Lung (tissue), 17 donors: ENCODE measurements at places on chromosomes 12 and 14. TPM values are rescaled to one million over a fixed set of nuclear protein-coding genes. Genes with fewer than 3 reads are reported as not detected.

DNA sequence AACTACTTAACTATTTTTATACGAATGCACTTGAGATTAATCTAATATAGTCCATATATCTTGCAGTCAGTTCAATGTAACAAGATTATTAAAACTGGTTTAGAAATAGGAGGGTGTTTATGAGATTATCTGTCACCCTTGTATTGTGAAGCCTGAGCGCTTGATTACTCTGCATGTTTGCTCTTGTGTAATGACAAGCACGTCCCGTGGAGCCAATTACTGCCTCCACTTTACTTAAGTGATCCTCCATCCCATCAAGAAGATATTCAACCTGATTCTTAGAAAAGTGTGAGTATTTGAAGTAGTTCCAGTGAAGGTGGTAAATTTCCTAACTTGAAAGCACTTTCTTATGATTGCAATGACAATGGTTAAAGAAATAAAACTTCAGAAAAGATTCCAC is 415.2 kb upstream of the GARIN6 start:
- no peak overlapping the region for H3K4me3 ChIP-seq
- H3K27ac ChIP-seq: no peak overlapping the region
- no peaks in the 10 kb centered on the region for H3K36me3 ChIP-seq
- H3K27me3 ChIP-seq: no peaks in the 10 kb centered on the region
- no peaks in the 10 kb centered on the region for H3K4me1 ChIP-seq
- DNase-seq: no peak

DNA sequence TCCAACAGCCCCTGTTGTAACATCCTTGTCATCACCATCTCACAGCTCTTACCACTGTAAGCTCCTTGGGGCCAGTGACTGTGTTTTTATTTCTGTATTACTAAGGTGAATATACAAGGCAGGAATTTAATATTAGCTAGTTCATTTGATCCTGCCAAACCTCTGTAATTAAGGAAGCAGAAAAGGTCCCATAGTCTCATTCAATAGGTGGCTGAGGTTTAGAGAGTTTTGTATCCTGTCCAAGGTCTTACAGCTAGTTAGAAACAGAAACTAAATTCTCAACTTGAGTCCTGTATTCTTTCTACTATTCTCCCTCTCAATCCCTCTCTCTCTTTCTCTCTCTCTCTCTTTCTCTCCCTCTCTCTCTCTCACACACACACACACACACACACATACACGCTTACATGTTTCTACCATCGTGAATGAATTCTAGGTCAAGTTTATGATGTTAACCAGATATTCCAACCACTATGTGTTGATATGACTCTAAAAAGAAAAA is 543 bp upstream of the GLIPR1 start:
- H3K27ac ChIP-seq: peak overlapping the region; percentile 42
- H3K4me1 ChIP-seq: peaks cover 3% of the 10 kb centered on the region
- DNase-seq: no peak
- H3K27me3 ChIP-seq: no peaks in the 10 kb centered on the region
- H3K4me3 ChIP-seq: no peak overlapping the region

LALBA gene
- not detected for total RNA-seq

AICDA gene
- 0.58 TPM for total RNA-seq

- H3K27ac ChIP-seq: no peak overlapping the region
- no peak for DNase-seq
- H3K4me3 ChIP-seq: no peak overlapping the region
- no peaks in the 10 kb centered on the region for H3K27me3 ChIP-seq
Measured at GRCh38 chr12:46669720-46670119, 156.1 kb downstream of the SLC38A4 start.

KRT6C gene
- total RNA-seq: not detected

- H3K27me3 ChIP-seq: no peaks in the 10 kb centered on the region
- H3K4me3 ChIP-seq: no peak overlapping the region
- DNase-seq: no peak
- H3K27ac ChIP-seq: no peak overlapping the region
- H3K4me1 ChIP-seq: no peaks in the 10 kb centered on the region
- H3K36me3 ChIP-seq: no peaks in the 10 kb centered on the region
Measured at GRCh38 chr12:100963381-100963780, 168.8 kb downstream of the ANO4 start.

DNA sequence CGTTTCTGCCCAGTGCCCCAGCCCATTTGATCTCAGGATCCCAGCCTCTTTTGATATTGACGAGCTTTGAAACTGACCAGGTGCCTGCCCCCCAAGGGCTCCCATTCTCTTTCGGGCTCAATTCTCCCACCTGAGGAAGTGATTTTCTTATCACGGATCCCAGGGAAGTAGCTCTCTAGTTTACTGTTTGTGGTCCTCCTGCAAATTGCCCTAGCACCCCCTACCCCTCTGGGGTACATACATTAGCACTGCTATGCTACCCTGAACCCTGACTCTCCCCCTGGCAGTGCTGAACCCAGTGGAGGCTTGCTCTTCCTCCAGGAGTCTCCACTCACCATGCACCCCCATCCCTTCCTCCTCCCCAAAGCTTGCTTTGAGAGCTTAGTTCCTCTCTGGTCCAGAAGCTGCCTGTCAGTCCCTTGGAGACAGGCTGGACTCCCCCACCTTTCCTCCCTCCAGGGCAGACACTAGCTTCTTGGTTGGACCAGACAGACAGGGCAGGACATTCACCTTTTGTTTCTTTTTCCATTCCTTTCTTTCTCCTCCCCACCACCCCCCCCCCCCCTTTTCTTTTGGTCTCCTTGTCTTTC is 4.4 kb upstream of the TBX3 start:
- DNase-seq: peak; percentile 47
- no peak overlapping the region for H3K27ac ChIP-seq
- peaks cover 67% of the 10 kb centered on the region for H3K27me3 ChIP-seq
- H3K4me3 ChIP-seq: no peak overlapping the region

GRCh38 chr12:103930787-103931735 is 851 bp downstream of the HSP90B1 start:
- peaks cover 15% of the 10 kb centered on the region for H3K36me3 ChIP-seq
- peak overlapping the region; percentile 77 for H3K4me3 ChIP-seq
- peak; percentile 77 for DNase-seq
- H3K27ac ChIP-seq: peak overlapping the region; percentile 92
- peaks cover 25% of the 10 kb centered on the region for H3K4me1 ChIP-seq

DNA sequence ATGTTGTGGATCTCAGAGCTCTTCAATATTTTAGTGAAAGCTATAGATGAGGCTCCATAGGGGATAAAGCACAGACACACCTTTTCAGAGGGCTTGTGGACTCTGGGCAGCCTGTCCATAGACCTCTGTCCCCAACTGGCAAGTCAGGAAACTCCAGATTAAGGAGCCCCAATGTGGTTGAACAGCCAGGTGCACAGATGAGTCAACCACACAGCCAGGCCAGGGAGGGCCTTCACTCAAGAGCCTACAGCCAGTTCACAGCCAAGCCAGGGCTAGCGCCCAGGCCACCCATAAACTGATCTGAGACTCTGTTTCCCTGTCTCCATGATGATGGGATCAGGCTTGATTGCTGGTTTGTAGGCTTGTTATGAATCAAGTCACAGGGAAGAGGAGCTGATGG is 1.0 kb upstream of the BDKRB2 start:
- H3K36me3 ChIP-seq: no peaks in the 10 kb centered on the region
- DNase-seq: no peak
- no peaks in the 10 kb centered on the region for H3K27me3 ChIP-seq
- H3K27ac ChIP-seq: no peak overlapping the region
- H3K4me3 ChIP-seq: no peak overlapping the region
- H3K4me1 ChIP-seq: no peaks in the 10 kb centered on the region

GRCh38 chr12:90460681-90461080 is 494.3 kb downstream of the CCER1 start:
- no peak overlapping the region for H3K27ac ChIP-seq
- DNase-seq: no peak
- H3K4me3 ChIP-seq: no peak overlapping the region
- no peaks in the 10 kb centered on the region for H3K36me3 ChIP-seq
- no peaks in the 10 kb centered on the region for H3K27me3 ChIP-seq

DNA sequence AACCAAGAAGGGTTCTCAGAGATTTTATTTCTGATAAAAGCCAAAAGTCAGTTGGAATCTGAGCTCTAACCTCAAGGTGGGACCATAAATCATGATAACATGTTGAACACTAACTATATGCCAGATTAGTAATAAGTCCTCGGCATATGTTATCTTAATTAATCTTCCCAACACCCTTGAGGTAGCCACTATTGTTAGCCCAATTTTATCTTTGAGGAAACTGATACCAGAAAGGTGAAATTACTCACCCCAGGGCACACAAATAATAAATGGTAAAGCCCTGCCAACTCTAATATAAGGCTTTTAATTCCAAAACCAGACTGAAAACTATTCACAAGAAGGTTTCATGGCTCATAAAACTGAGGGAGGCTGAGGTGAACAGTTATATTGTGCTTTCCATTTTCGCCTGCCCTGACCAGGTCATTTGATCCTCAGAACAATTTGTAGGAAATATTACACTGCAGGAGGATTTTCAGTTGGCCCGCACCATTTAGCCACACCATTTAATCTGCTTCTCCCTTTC is 16.1 kb upstream of the NUAK1 start:
- no peaks in the 10 kb centered on the region for H3K36me3 ChIP-seq
- no peak overlapping the region for H3K27ac ChIP-seq
- no peaks in the 10 kb centered on the region for H3K4me1 ChIP-seq

- H3K4me1 ChIP-seq: peaks cover 9% of the 10 kb centered on the region
- H3K27me3 ChIP-seq: no peaks in the 10 kb centered on the region
- H3K4me3 ChIP-seq: no peak overlapping the region
- H3K27ac ChIP-seq: no peak overlapping the region
- no peaks in the 10 kb centered on the region for H3K36me3 ChIP-seq
- DNase-seq: peak; percentile 94
Measured at GRCh38 chr12:89393551-89394121, 41.3 kb upstream of the DUSP6 start.

- no peak overlapping the region for H3K4me3 ChIP-seq
- no peaks in the 10 kb centered on the region for H3K36me3 ChIP-seq
- H3K4me1 ChIP-seq: no peaks in the 10 kb centered on the region
Measured at GRCh38 chr14:64536488-64537245, 3.9 kb upstream of the HSPA2 start.

DNA sequence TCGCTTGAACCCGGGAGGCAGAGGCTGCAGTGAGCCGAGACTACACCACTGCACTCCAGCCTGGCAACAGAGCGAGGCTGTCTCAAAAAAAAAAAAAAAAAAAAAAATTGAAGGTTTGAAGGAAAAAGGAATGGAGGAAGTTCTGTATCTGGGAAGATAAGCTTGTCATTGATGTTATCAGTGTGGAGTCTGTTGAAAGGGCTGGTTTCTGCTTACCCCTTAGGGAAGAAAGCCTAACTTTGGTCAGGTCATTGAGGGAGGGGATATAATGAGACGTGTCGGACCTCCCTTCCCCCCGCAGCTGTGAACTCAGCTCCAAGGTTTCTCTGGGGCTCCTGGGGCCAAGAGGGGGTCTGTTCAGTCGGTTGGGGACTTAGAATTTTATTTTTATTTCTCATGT is 16.4 kb downstream of the DAO start:
- H3K36me3 ChIP-seq: no peaks in the 10 kb centered on the region
- no peaks in the 10 kb centered on the region for H3K27me3 ChIP-seq
- H3K4me3 ChIP-seq: no peak overlapping the region
- no peak for DNase-seq

CCDC196 gene
- not detected for total RNA-seq

- H3K27me3 ChIP-seq: no peaks in the 10 kb centered on the region
- no peaks in the 10 kb centered on the region for H3K4me1 ChIP-seq
- DNase-seq: no peak
- no peak overlapping the region for H3K4me3 ChIP-seq
- no peak overlapping the region for H3K27ac ChIP-seq
Measured at GRCh38 chr12:100674036-100674888, 100.8 kb downstream of the GAS2L3 start.

DNA sequence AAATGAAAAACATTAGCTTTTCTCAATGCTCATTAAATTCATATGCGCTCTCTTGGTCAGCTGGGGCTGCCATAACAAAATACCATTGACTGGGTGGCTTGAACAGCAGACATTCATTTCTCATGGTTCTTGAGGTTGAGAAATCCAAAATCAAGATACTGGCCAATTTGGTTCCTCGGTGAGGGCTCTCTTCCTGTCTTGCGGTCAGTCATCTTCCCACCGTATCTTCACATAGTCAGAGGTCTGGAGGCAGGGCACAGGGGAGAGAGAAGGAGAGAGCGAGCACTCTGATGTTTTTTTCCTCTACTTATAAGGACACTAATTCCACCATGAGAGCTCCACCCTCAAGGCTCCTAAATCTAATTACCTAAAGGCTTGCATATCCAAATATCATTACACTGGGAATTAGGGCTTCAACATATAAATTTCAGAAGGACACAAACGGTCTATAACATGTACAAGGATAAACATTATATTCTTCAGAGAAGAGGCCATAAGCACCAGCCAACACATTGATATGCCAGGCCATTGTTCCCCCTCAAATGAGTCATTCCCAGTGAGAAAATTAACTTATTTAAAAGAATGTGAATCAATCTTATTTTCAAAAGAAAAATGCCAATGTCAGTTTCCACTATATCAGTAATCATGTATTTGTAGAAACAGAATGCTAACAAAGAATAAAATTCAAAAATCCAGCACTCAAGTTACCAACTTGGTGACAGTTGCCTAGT is 152.2 kb downstream of the BTG1 start:
- no peaks in the 10 kb centered on the region for H3K27me3 ChIP-seq
- no peaks in the 10 kb centered on the region for H3K36me3 ChIP-seq
- no peak overlapping the region for H3K4me3 ChIP-seq
